GM12878 (cell line): ENCODE measurements at places on chromosomes 1 and 21. TPM values are rescaled to one million over a fixed set of nuclear protein-coding genes. Genes with fewer than 3 reads are reported as not detected.

OR14K1 gene
- total RNA-seq: not detected in 2 replicates

C1orf226 gene
- not detected in 2 replicates for total RNA-seq

DISC1 gene
- total RNA-seq: 0.61 and 0.72 TPM in 2 replicates

DNAI4 gene
- 0.46 and 0.77 TPM in 2 replicates for total RNA-seq

IBA57 gene
- 6.9 and 8.5 TPM in 2 replicates for total RNA-seq

MTARC2 gene
- total RNA-seq: 2.6 and 3.1 TPM in 2 replicates

RNF186 gene
- total RNA-seq: not detected in 2 replicates

BCL2L15 gene
- total RNA-seq: 0.43 and 0.87 TPM in 2 replicates

TDRD5 gene
- total RNA-seq: not detected in 2 replicates

RIPK4 gene
- total RNA-seq: 0.05 TPM in 1 of 2 replicates, not detected in the other

FCMR gene
- 191 and 207 TPM in 2 replicates for total RNA-seq

B3GALT2 gene
- not detected in 2 replicates for total RNA-seq

PLA2G2A gene
- total RNA-seq: 0.36 TPM in 1 of 2 replicates, not detected in the other

PKN2 gene
- total RNA-seq: 13.3 and 14.1 TPM in 2 replicates

LIN28A gene
- total RNA-seq: 0.58 and 0.59 TPM in 2 replicates

ZNF683 gene
- not detected in 2 replicates for total RNA-seq

UBASH3A gene
- total RNA-seq: 0.27 and 0.28 TPM in 2 replicates

LYPD8 gene
- total RNA-seq: not detected in 2 replicates

PTPN7 gene
- 99.8 and 102 TPM in 2 replicates for total RNA-seq

PRR9 gene
- total RNA-seq: not detected in 2 replicates

AK5 gene
- total RNA-seq: 0.33 TPM in 1 of 2 replicates, not detected in the other

CFH gene
- total RNA-seq: 0.27 and 0.46 TPM in 2 replicates

IVL gene
- 12.1 and 12.2 TPM in 2 replicates for total RNA-seq

CHI3L2 gene
- total RNA-seq: 72.1 and 95.0 TPM in 2 replicates

ADORA3 gene
- total RNA-seq: 0.18 TPM in 1 of 2 replicates, not detected in the other

TCP10L gene
- total RNA-seq: 0.35 TPM in 1 of 2 replicates, not detected in the other

ZNF593 gene
- total RNA-seq: 59.2 and 60.2 TPM in 2 replicates

RPTN gene
- total RNA-seq: not detected in 2 replicates

CYP2J2 gene
- 0.08 and 0.15 TPM in 2 replicates for total RNA-seq

F5 gene
- total RNA-seq: 0.29 and 0.72 TPM in 2 replicates

BACE2 gene
- 0.08 and 0.18 TPM in 2 replicates for total RNA-seq

FCAMR gene
- not detected in 2 replicates for total RNA-seq

OR2T3 gene
- 9.2 and 11.2 TPM in 2 replicates for total RNA-seq

PLA2G4A gene
- 1.1 TPM in 2 replicates for total RNA-seq

LRRC38 gene
- total RNA-seq: not detected in 2 replicates

SLC45A1 gene
- total RNA-seq: 0.18 and 0.29 TPM in 2 replicates

B3GALNT2 gene
- total RNA-seq: 15.6 and 16.8 TPM in 2 replicates

OR2M3 gene
- total RNA-seq: not detected in 2 replicates

SPRR2B gene
- total RNA-seq: not detected in 2 replicates

ADORA1 gene
- not detected in 2 replicates for total RNA-seq

FMO5 gene
- total RNA-seq: 0.10 and 0.24 TPM in 2 replicates

RC3H1 gene
- total RNA-seq: 31.9 and 33.9 TPM in 2 replicates

SH3BGR gene
- 0.97 and 1.2 TPM in 2 replicates for total RNA-seq

NCAM2 gene
- total RNA-seq: 0.13 TPM in 1 of 2 replicates, not detected in the other

CD101 gene
- 3.1 and 4.5 TPM in 2 replicates for total RNA-seq

CPT2 gene
- 26.9 and 29.4 TPM in 2 replicates for total RNA-seq

PEX19 gene
- 46.5 and 47.2 TPM in 2 replicates for total RNA-seq

SAMD13 gene
- total RNA-seq: 0.85 and 0.98 TPM in 2 replicates

GUCA2A gene
- not detected in 2 replicates for total RNA-seq

DAB1 gene
- 0.10 TPM in 1 of 2 replicates, not detected in the other for total RNA-seq

IARS2 gene
- 66.9 and 67.2 TPM in 2 replicates for total RNA-seq
